SJSA1 (cell line): ENCODE measurements at places on chromosomes 12 and 14.
A peak's percentile ranks its signal among the peaks of the same experiment; 100 is the strongest.

DNA sequence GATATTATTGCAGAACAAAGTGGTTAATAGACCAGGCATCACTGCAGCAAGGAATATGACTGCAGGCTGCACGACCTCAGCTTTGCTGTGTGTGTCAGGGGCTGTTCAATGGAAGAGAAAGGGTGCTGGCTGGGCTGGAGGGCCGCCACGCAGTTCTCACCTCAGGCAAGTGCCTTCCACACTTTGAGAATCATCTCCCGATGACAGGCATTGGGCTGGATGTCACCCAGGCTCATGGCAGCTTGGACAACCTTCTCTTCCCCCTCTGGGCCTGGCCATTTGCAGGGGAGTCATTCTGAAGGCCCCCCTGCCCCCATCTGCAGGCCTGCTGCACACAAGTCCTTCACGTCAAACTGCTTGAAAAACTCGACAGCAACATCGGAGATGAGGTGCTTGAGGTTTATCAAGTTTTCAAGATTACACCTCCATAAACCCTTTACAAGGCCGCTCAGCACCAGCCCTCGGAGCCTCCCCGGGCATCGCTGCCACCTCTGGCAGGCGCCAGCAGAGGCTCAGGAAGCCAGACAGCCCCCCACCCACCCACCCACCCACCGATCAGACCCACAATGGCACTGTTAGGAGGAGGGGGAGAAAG lies 165.9 kb upstream of the GSC start:
- no peak for DNase-seq

GRCh38 chr12:66268562-66268961 lies 33.7 kb upstream of the HELB start:
- DNase-seq, result no peak

DNA sequence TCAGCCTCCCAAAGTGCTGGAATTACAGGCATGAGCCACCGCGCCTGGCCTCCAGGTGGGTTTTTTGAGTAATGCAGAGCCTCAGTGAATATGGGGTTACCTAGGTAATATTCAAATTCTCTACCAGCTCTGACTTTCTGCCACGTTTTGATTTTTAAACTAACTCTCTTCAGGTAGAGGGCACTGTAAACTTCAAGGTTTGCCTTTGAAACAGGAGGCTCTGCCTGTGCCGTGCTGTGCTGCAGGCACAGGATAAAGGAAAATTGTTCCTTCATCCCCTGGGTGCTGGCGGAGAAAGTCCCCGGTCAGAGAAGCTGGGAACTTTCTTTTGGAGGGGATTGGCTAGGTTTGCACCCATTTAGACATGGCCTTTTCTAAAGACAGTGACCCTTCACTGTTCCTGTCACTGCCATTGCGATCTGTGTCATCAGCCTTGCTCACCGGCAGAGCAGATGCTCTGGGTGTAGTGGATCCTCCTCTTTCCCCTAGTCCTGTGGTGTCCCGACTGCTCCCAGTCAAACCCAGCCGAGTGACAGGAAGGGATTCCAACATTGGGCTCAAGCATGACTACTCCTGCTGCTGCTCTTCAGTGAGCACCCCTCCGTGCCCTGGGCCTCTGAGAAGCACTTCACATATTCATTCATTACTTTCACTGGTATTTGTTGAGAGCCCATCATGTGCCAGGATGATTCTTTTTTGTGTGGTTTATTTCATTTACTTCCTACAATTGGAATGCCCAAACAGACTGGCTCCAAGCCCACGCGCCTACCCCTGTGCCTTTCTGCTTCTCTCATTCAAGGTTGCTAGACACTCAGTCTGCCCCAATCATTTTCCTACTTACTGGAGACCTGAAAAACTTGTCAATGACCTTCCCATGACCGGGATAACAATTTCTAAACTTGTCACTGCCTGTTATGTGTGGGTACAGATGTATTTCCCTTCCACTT lies 103.6 kb downstream of the TMEM30B start:
- peak; percentile 84 for DNase-seq

DNA sequence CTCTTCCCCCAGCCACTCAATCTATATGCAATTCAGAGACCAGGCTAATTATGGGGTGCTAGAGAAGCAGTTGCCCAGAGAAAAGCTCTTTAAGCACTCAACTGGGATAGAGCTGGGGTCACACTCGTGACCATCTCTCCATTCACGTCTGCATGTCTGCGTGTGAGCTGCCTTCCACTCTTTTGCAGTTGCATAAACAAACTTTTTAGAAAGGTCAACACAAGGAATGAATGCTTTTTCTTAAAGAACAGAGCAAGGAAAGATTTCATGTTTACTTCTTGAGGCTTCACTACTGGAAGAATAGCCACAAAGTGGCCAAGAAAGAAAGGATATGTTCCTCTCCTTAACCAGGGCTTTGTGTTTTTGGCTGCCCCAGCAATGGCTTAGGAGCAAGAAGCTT lies 151.1 kb downstream of the SAMD4A start:
- DNase-seq, result peak; percentile 62

- DNase-seq, result no peak
Measured at GRCh38 chr12:27682534-27682933, 13.7 kb upstream of the REP15 start.

DNA sequence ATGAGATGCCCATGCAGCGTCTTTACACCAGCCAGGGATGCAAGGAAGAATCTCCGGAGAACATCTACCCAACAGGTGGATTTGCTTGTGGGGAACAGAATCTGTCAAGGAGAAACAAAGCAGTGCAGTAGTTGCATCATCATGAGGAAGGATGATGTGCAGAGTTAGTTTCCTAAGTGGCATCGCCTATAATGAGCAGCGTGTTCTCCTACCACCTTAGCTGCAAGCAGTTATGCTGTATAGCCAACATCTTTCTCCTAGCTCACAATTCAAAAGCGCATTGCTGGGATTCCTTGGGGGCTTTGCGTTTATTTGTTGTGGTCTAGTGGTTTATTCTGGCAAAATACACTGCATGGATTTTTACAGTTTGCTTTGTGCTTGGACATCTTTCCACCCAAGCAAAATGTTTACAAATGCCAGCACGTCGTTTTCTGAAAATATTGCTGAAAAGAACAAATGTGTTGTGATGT lies 233.0 kb downstream of the RGS6 start:
- DNase-seq, result no peak

DNA sequence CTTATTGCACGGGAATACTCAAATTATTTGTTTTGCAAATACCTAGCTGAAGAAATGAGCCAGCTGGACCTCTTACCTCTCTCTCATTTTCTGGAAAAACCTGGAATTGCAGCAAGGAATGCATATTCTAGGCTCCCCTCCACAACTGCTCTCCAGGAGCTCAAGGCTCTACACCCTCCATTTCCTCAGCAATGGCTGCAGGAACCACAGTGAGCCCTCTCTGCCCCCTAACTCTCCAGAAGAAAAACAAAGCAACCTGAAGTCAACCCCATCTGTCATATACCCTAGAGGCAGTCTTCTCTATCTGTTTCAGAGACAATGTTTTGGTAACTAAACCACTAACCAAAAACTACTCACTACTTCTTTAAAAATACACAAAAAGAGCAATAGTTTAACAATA lies 221.6 kb downstream of the SLC25A21 start:
- DNase-seq, result no peak

GRCh38 chr14:104721505-104722431 lies 2.3 kb upstream of the ADSS1 start:
- DNase-seq, result no peak

DNA sequence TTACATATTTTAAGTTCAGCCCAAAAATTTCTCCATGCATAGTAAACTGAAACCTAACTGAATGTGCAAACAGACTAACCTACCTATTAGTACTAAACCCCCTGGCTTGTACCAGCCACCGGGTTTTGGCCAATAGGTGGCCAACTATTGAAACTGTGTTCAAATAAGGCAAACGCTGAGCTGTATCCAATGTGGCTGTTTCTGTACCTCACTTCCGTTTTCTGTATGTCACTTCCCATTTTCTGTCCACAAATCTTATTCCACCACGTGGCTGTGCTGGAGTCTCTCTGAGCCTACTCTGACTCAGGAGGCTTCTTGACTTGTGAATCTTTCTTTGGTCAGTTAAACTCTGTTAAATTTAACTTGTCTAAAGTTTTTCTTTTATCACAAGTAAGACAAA lies 6.0 kb upstream of the FBXO34 start:
- DNase-seq, result no peak

- no peak for DNase-seq
Measured at GRCh38 chr12:95142431-95143151, 69.2 kb upstream of the NR2C1 start.

DNA sequence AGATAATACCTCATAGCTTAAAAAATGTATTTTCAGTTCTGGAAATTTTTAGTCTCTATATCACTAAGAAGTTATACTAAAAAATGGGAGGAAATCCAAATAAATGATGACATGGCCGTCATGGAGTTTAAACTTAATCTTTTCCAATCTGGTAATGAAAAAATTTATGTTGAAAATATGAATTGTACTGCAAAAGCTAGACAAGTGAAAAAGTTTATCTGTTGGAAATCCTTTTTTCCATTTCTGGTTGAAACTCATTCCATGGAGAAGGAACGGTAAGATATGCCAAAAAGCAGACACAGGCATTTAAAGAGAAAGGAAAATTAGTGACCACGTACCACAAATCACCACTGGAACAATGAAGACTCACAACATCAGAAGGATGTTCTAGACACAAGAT lies 314.2 kb upstream of the PRICKLE1 start:
- no peak for DNase-seq

GRCh38 chr12:132151145-132151765 lies 7.0 kb downstream of the NOC4L start:
- no peak for DNase-seq

GRCh38 chr14:80567905-80568536 lies 356.7 kb upstream of the DIO2 start:
- DNase-seq, result peak; percentile 53

GRCh38 chr14:67820428-67820971 lies 921 bp downstream of the RAD51B start:
- DNase-seq, result peak; percentile 7

GRCh38 chr12:59388694-59389093 lies 207.1 kb upstream of the SLC16A7 start:
- no peak for DNase-seq

DNA sequence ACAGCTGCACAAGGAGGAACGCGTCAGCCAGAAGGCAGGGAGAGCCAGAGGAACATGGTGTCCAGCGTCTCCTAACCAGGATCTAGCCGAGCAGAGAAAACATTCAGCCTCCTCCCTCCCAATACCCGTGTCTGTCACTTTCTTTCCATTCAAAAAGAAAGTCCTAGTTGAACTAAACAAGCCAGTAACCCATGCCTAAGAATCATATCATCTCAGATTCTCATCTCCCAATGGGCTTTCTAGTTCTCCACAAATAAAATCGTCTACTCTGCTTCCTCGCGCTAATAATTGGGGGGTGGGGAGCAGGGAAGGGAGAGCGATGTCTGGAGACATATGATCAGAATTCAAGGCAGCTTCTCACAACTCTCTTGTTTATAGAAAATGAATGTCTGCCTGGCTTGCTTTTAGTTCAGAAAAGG lies 7.4 kb downstream of the NKX2-1 start:
- no peak for DNase-seq

- no peak for DNase-seq
Measured at GRCh38 chr12:22719745-22720144, 94.8 kb downstream of the ETNK1 start.

- no peak for DNase-seq
Measured at GRCh38 chr12:20985399-20985798, 145.6 kb upstream of the SLCO1B1 start.

DNA sequence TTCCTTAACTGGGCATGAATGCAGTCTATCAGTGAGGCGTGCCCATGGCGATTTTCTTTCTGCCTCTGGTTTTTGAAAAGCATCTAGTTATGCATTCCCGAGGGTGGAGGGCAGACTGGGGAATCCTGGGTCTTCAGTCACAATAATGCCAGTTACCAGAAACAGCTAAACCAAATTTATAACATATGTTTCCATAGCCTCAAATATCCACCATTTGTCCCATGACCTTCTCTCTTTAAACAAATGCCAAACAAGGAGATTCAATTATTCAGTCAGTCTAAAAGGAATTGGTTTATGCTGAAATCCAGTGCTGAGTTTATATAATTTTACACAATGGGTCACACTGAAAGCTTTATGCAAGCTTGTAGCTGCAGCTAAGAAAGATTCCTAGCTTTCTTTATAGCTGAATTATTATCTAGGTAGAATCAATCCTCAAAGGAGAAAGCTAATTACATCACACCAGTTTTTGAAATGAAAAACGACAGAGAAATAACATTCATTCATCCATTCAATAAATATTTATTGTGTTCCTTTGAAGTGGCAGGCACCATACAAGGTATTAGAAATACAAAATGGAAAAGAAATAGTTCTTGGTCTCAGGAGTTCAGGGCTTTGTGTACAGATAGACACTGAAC lies 131.3 kb upstream of the RAP1B start:
- DNase-seq, result peak; percentile 60

GRCh38 chr12:52213564-52214420 lies 19.3 kb upstream of the KRT7 start:
- peak; percentile 71 for DNase-seq

DNA sequence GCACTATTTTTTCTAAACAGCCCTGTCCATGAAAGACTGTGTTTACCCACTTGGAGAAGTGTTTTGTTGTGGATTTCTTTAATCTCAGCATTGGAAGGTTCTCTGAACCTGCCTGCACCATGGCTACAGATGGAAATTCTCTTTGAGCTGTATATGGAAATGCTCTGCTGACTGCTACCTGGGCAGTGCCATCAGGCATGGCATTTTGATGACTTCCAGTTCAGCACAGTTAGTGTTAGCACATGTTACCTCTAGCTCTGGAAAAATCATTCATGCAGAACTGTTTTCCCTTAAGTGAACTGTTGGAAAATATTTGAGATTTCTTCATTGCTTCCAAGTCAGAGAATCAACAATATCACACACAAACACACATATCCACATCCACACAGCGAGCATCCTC lies 52.6 kb upstream of the RIC8B start:
- no peak for DNase-seq

DNA sequence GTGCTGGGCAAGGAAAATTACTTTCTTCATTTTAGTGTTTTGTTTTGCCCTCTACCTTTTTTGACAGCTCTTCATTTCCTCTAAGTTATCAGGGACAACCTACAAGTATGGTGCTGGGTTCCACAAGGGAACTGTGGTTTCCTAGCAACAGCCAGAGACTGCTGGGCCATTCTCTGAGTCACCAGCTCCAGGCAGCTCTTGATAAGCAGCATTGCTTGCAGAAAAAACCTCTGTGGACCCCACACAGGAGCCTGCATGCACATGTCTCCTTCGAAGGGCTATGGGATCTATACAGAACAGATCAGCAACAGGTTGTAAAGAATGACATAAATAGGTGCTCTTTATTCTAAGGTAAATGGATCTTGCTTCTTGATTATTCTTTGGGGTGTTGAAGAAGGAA lies 81.0 kb upstream of the CCDC196 start:
- DNase-seq, result no peak

- no peak for DNase-seq
Measured at GRCh38 chr12:70178038-70178437, 65.2 kb upstream of the CNOT2 start.

- no peak for DNase-seq
Measured at GRCh38 chr12:122593910-122594309, 66.9 kb downstream of the KNTC1 start.
